ENCODE measurements at places on chromosomes 4 and X. TPM values are rescaled to one million over a fixed set of nuclear protein-coding genes. Genes with fewer than 3 reads are reported as not detected.
A peak's percentile ranks its signal among the peaks of the same experiment; 100 is the strongest.

Gene PABPC1L2B
- not detected for total RNA-seq

- DNase-seq, result no peak
Observed at GRCh38 chr4:64598066-64598465, 188.8 kb upstream of the TECRL start.

DNA sequence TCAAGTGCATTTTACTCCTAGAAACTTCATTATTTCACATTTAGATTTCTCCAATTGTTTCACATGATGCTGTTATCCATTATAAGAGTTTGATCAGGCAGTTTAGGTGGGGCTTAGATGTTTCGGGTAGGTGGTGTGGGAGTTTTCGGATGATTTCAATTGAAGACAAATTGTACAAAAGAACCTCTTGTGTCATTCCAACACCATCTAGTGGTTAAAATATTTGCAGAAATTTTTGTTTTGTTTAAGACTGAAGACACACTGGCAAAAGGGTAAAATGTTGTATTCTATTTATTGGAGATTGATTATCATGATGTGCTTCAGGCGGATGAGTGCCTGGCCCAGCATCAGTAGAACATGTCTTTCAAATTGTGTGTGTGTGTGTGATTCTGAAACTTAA lies 212.7 kb downstream of the SH3BGRL start:
- DNase-seq, result no peak

DNA sequence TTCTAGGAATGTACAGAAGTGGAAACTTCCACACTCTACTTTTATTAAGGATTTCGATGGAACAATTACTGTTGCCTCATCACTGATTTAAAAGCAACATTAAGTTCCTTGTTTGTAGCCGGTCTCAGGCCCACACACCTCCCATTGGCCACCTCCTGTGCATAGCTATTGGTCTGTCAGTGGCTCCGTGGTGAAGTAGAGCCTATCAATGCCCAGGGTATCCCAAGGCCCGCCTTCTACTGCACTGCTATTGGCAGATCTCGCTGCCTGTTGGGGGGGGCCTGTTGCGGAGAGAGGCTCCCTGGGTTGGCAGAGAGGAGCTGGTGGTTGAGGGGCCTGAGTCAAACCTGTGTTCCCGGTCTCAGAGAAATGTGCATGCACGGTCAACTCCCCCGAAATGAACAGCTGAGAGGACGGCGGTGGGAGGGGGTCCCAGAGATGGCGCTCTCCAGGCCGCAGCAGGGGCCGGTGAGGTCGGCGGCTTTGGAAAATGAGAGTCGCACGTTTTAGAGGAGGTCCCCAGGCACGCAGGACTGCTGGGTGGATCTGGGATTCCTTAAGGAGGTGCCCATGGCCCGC lies 4.9 kb upstream of the ARAF start:
- peak; percentile 90 for DNase-seq

DNA sequence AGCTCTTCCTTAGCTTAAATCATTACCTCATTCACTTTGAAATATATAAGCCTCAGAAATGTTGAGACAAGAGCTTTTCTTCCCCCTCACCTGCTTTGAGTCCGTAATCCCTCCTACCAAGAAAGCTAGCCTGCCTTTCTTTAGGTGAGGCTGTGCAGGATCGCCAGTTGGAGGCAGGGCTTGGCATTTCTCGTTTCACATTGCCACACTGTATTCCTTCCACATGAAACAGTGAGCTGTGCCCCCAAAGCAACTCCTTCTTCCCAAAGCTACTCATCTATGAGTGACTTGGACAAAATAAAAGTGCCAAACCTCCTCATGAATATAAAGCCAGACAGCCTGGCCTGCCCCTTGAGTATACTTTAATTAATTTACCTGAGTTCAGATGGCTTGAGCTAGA lies 86.8 kb downstream of the LIMCH1 start:
- DNase-seq, result no peak

Gene TLR3
- total RNA-seq, result 10.9 TPM

GRCh38 chr4:143085659-143086058 lies 99.1 kb upstream of the USP38 start:
- DNase-seq, result no peak

- no peak for DNase-seq
Observed at GRCh38 chr4:2226261-2226660, 15.7 kb downstream of the HAUS3 start.

DNA sequence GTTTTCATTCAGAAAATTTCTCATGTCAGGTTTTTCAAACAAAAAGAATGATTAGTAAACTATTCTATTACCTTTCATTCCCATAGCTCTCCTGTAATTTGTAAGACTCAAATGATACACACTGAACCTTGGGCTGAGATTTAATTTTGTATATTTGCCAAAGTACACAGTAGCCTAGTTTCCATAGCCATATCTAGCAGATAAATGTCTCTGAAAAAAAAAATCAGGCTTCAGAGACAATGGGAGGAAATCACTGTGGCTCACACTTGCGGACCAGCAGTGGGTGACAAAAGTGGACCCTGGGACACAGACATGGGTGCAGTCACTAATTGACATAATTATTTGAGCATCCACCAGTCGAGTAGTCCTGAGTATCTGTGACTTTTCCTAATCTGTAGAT lies 46.6 kb downstream of the MAOA start:
- no peak for DNase-seq

GRCh38 chrX:16868920-16869319 lies 1.2 kb downstream of the RBBP7 start:
- DNase-seq, result no peak

- DNase-seq, result no peak
Observed at GRCh38 chr4:138003248-138003647, 238.9 kb downstream of the SLC7A11 start.

DNA sequence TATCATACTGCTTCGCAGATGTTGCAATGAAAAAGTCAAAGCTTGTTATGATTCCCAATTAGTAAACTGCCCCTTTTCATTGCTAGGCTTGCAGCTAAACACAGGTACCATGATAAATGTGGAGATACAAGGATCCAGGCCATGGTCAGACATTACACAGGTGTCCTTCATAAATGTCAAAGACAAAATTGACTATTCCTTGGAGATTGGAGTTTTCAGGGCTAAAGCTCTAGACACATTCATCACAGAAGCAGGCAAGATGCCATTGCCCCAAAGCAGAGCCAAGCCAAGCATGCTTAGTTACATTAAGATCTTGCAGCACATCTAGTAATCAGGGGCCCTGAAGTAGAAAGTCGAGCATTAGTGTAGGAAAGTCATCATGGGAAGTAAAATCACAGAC lies 111.3 kb upstream of the INTU start:
- DNase-seq, result no peak

- no peak for DNase-seq
Observed at GRCh38 chrX:39779952-39780783, 317.6 kb downstream of the BCOR start.

Gene COX7B2
- not detected for total RNA-seq

Gene VCX2
- total RNA-seq, result not detected

DNA sequence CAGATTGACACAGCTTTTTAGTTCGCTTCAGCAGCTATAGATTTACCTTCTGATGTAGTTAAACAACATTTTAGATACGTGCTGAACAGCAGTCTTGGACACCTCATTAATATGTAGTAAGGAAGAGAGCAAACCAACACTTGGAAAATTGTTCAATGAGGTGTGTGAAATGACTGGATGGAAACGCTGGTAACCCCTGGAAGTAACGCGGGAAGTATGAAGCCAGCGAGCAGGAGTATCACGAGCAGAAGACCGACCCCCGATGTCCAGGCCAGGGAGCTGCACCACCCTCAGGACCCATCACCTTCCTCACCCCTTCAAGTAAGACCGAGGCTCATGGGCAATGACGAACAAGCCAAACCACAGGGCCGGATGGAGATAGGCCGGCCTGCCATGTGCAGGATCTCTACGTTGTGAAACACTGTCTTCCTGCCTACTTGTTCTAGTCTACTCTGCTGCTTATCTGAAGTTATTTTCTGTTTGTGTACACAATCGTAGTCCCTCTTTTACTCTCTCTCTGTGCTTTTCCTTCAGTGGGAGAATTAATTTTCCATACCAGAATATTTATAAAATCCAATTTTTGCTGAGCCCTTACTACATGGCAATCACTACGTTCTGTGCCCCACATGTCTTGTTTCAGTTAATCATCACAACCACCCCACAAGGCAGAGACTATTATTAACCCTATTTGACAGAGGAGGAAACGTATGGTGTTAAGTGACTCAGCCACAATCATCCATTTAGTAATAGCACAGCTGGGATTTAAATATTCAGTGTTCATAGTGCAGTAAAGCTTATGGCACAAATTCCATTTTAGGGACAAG lies 221.7 kb downstream of the APBB2 start:
- no peak for DNase-seq

Gene ERCC6L
- total RNA-seq, result not detected

- no peak for DNase-seq
Observed at GRCh38 chr4:55682295-55682694, 46.2 kb upstream of the NMU start.

DNA sequence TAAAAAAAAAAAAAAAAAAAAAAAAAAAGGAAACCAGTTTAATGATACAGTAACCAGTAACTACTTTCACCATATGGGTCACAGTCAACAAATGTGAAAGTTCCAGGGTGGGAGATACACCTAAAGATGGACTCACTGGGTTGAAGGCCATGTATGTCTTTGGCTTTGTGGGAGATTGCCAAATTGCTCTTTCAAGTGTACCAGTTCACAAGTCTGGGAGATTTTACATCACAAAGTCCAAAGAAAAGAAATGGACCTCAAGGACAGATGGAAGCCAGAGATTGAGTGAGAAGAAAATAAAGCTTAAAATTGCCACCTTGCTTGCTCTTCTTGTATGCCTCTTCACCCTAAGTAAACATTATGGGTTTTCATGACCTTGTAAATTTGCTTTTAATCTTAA lies 65.3 kb downstream of the NHS start:
- no peak for DNase-seq

Gene GLRB
- 3.3 TPM for total RNA-seq

Gene SORCS2
- 1.9 TPM for total RNA-seq

DNA sequence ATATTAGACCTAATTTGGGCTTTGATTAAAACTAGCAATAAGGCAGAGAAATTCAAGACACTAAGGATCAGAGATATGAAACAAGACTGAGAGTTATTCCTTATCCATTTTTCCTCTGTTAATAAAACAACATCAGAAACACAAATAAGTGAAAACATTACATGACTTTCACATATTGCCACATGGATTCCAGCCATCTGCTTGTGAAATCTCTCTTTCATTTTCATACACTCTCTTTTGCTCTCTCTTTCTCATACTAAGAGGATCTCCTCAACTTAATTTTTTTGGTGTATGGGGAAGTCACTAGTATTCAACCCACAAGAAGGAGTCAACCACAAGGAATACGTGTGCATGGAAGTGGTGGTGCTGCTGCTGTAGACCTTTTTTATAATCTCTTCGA lies 183.0 kb downstream of the LDB2 start:
- DNase-seq, result no peak

GRCh38 chr4:162891788-162892707 lies 274.6 kb downstream of the NAF1 start:
- no peak for DNase-seq

- no peak for DNase-seq
Observed at GRCh38 chr4:56654238-56654632, 26.9 kb downstream of the HOPX start.

DNA sequence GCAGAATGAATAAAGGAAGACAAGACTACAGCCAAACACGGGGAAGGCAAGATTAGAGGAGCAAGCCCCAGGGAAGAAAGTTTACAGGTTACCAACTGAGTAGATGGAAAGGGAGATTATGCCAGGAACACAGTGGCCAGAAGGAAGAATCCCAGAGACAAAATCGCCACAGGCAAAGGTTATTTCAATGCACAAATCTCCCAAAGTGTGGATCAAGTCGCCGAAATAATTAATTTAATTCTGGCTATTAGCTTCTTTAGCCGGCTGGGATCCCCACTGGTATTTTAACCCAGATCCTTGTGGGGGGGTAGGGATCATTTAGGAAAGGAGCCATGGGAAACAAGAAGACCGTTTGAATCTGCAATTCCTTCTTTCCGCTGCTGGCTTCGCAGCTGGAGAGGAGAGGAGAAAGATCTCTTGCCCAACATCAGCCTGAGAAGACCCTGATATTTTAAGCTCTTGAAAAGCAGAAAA lies 171.0 kb downstream of the DHX15 start:
- DNase-seq, result no peak

GRCh38 chr4:168871632-168872031 lies 138.4 kb downstream of the CBR4 start:
- DNase-seq, result no peak

- DNase-seq, result no peak
Observed at GRCh38 chr4:42642845-42643615, 13.9 kb downstream of the ATP8A1 start.

DNA sequence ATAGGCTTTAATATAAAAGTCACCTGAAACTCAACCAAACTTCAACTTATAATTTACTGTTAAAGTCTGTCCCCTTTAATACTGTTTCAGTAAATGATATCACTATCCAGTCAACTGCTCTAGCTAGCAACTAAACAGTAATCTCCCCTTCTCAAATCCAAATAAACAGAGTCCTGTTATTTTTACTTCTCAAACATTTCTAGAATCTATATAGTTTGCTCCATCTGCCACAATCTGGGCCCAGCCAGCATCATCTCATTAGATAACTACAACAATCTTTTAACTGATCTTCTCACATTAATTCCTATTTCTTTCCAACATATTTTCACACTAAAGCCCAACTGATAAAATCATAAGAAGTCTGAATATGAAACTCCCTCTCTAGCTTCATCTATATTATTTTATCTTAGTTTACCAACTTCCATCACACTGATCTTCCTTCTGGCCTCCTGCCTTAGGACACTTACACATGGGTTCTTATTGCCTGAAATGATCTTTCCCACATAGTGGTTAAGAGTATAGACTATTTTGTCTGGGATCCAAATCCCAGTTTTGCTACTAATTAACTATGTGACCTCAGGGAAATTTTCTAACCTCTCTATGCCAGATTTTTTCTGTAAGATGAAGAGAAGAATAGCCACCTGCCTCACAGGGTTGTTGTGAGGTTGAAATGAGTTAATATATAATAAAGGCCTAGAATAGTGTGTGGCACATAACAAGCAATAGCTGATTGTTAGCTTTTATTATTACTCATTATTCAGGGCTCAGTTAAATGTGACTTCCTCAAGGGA lies 18.6 kb downstream of the TBCK start:
- no peak for DNase-seq

DNA sequence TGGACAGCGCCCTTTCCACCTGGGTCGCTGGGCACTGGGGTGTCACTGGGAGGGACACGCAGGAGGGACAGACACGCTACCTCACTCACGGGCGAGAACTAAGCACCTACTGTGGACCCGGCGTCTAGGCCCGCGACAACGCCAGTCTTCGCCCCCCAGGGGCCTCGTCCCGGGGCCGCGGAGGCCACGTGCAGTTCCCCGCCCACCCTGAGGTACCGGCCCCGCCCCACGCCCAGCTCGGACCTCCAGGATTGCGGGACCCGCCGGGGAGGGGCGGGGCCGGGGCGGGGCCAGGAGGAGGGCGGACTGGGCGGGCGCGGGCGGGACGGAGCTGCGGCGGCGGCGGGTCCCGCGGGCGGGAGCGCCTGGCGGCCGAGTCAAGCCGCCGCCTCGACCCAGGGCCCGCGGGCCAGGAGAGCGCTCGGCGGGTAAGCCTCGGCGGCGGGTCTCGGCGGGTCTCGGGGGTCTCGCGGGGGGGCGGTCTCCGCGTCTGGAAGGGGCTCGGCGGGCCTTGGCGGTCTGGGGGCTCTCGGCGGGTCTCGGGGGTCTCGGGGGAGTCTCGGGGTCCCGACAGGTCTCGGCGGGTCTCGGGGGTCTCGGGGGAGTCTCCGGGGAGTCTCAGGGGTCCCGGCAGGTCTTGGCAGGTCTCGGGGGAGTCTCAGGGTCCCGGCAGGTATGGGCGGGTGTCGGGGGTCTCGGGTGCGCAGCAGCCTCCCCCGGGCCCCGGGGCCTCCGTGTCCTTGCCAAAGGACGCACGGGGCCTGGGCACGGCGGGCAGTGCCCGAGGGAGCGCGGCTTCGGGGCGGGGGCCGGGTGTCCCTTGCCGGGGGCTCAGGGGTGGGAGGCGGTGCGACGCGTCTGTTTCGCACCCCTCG lies at the start of gene SH3BP2:
TSS of gene SH3BP2 (plus strand) at position 375 of the 875 bp plus-strand sequence. CDS start 27,533 bp downstream, outside the sequence.
- DNase-seq, result peak; percentile 96
